ENCODE measurements at places on chromosomes 1 and 21.

DNA sequence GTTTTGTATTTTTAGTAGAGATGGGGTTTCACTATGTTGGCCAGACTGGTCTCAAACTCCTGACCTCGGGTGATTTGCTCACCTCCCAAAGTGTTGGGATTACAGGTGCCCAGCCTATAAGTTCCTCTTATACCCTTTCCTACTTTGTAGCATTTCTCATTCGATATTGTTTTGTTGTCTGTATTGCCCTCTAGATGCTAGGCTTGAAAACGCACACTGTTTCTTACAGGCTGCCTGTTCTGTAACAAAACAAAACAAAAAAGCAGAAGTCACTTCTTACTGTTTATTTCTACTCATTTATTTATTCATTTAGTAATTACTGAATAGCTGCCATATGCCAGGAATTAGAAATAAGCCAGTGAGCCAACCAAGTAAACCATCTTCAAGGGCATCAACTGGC is 136.9 kb upstream of the BMP8A start:
- DNase-seq, result no peak

- DNase-seq, result peak; percentile 4
Measured at GRCh38 chr1:61358770-61359455, 276.6 kb downstream of the NFIA start.

DNA sequence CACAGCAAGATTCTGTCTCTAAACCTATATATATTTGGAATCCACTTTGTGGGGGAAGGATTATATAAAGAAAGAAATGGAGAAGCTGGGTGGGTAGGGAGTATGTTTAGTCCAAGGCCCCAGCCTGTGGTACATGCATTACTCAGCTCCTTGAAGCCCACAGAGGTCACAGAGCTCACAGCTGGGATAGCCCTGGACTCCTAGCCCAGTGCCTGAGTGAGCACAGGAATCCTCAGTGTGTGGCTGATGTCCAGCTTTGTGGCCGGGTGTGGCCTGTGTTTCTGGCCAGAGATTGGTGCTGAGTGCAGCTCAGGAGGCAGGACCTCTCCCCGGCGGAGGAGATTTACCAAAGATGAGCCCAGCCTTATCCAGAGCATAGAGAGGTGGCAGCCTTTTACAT is 7.6 kb downstream of the CAPN9 start:
- peak; percentile 59 for DNase-seq

DNA sequence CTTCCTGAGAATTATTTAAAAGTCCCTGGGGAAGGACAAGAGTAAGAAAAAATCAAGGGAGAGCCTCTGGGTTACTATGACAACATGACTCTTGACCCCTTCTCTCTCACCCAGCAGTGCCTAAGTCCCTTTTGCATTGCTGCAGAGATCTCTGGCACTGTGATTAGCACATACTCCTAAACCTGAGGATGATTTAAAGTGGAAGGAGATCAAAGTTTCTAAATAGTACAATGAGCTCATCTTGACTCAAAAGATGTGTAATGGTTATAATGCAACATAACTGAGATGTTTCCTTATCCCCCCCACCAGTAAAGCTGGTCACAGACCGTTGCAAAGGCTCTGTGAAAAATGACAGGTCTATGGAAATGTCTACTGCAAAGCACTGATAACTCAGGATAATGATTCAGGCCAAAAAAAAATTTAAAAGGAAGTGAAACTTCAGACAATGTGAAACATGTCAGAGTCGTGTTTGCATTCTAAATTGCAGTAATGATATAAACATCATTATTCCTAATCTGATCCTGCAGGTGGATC is 519.2 kb downstream of the KIF26B start:
- DNase-seq, result peak; percentile 28

DNA sequence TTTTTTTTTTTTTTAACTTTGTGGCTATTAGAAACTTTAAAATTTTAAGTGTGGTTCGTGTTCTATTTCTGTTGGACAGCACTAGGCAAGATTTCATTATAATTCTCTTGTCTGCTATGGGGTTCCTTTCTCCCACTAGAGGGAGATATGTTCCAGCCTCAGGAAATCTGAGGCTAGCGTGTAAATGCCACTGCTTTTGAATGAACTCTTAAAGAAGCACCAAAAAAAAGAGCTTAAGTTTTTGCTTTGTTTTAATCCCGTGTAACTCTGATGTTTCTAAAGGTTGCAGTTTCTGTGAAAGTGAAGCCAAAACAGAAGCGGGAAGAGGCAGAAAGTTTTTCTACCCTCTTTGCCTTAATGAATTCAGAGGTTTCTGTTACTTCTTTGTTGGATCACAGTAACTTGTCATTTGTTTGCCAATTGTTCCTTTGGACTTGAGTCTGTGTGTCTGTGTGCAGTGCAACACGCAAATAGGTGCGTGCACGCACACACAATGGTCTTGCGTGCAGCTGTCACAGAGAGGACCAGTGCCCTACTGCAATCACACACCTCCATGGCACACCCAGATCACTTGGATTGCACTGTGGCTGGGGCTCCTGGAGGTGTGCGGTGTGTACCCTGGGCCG is 32.3 kb downstream of the HHAT start:
- DNase-seq, result peak; percentile 72

DNA sequence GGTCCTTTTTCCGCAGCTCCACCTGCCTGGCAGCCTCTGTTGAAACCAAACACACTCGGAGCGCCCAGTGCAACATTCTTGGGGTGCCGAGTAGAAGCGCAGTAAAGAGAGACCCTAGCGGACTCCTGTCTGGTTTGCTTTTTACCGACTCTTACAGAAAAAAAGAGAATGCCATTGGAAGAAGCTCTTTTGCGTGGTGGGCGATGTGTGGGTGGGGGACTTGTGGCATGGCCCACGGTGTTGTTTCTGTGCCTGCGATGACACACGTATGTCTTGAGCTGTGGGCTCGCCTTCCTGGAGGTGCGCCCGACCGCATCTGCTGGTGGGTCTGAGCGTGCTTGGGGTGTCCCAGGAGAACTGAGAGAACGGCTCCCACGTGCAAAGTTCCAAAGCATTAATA is 7.3 kb upstream of the BARHL2 start:
- DNase-seq, result no peak

GRCh38 chr1:62746086-62746808 is 37.7 kb upstream of the ATG4C start:
- peak; percentile 64 for DNase-seq

DNA sequence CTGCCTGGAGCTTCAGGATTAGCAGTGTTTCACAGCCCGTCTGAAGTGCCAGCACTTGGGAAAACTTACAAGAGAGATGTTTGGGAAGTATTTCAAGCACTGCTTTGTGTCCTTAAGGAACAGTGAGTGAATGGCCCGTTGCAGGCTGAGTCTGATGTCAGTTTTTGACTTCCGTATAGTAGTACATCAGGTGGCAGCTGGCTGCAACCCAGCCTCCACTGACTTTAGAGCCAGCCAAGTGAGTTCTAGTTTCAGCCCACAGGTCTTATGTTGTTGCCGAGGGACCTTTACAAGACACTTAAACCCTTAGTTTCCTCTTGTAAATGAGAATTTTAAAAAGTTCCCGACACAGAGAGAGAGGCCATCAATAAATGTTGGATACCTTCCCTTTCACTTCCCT is 35.0 kb downstream of the UCK2 start:
- no peak for DNase-seq

- no peak for DNase-seq
Measured at GRCh38 chr1:41520951-41521752, 36.7 kb upstream of the EDN2 start.

GRCh38 chr1:33330361-33330890 is 9.5 kb upstream of the A3GALT2 start:
- DNase-seq, result no peak

DNA sequence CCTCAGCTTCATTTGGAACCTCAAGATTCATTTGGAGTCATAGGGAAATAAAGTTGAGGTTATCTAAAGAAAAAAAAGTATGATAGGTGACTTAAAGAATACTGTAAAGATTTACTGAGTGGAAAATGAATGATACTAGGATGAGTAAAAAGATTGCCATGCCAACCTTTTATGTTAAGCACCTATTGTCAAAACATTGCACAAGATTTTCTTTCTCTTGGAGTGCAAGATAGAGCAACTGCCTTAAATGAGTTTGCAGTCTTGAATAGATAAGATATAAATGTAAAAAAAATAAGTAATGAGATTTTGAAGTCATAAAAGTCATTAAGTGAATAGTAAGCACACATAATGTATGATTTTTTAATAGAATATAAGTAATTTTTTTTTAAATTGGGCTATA is 5.1 kb upstream of the ANGPTL1 start:
- DNase-seq, result no peak

GRCh38 chr1:161127649-161128048 is 4.8 kb downstream of the DEDD start:
- no peak for DNase-seq

DNA sequence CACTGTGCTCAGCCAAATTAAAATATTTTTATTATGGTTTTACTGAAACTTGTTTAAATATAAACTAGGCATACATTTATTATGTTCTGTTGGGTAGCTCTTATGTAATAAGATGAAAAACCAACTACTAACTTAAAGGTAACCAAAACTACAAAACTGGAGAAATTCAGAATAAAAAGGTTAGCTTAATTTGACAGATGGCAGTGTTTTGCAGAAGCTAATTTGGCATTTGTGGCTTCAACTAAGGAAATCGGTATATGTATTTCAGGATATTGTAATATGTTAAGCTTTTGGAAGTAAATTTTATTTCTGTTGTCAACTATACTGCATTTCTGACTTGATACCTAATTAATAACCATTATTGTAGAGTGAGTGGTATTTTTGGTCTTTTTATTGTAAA is 18.8 kb downstream of the USP25 start:
- DNase-seq, result no peak

- DNase-seq, result no peak
Measured at GRCh38 chr1:98385652-98386051, 275.9 kb upstream of the SNX7 start.

DNA sequence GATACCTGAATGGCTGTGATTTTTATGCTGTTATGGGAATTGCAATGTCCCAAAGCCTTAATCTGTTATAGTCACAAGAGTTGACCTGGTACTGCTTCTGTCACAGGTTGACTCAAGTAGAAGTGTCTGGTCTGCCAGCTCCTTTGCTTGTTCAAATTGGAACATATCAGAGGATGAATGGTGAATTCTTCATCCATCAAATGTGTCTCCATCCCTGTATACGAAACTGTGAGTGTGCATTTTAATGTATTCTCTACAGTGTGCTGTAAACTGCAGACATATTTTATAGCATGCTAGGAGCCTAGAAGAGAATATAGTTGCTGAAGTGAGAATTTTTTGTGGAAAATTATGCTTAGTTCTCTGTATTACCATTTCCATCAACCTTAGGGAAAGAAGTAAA is 608.4 kb downstream of the AMY1C start:
- DNase-seq, result no peak

DNA sequence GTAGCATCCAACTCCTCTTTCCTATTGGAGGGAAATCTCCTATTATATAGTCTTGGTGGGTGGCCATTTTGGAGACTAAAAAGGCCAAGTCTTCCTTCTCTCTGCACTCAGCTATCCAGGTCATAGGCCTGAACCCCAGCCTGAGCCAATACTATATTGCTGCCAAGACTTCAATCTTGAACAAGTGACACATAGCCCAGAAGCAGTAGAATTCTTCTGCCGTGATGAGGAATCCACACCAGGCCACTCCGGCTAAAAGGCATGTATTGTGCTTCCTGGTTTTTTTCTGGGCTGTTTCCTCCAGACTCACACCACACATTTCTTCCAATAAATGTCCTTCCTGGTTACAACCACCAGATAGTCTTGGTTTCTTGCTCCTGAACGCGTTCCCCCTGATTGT is 43.0 kb downstream of the ATF3 start:
- DNase-seq, result peak; percentile 62

DNA sequence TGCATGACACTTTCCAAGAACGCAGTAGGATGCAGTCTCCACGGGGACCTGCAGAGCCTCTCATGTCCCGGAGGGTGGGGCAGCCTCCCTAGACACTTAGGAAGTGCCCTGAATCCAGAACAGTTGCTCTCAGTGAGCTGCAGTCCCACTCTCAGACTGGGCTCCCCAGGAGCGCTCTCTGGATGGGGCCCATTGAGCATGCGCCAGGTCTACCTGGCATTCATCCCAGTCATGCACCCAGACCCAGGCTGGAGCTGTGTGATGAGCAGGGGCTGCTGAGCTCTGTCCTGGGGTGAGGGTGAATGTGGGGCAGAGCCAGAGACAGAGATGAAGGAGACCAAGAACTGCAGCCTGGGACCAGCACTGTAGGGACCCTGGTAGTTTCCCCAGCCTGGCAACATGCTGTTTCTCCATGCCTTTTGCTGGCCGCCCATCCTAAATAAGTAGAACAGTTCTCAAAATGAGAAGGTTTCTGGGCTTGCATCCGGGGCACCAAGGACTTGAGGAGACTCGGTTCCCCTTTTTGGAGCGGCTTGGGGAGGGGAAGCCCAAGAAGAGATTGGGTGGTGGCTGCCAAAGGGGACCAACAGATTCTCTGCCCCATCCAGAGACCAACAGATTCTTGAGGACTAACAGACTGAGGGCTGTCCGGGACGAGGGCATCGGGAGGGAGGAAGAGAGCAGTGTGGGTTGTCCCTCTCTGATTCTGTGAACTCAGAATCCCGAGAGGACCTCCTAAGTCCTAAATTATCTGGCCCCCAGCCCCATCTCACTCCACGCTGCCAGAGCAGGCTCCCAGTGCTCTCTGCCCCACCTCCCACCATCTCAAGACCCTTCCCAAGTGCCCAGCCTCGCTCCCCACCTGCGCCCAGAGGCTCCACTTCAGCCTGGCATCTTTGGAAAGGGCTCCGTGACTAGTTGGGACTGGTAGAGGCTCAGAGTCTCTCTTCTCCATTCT is 1.0 kb upstream of the PGLYRP4 start:
- no peak for DNase-seq

DNA sequence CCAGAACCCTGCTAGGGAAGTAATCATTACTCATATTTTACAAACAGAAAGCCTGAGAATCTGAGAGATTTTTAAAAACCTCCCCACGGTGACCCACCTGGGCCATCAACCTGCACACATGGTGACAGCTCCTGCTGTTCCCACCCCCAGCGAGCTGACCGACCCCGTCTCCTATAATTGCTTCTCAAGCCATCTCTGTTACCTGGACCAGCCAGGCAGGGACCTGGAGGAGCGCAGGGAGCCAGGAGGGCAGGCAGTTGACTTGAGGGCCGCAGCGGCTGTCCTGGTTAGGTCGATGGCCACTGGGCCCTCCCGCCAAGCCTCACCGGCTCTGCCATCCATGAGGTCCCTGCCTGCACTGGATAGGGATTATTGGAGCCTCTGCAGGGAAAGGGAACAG is 7.7 kb downstream of the TFF2 start:
- DNase-seq, result no peak

- no peak for DNase-seq
Measured at GRCh38 chr1:31203215-31203614, 36.5 kb downstream of the NKAIN1 start.

DNA sequence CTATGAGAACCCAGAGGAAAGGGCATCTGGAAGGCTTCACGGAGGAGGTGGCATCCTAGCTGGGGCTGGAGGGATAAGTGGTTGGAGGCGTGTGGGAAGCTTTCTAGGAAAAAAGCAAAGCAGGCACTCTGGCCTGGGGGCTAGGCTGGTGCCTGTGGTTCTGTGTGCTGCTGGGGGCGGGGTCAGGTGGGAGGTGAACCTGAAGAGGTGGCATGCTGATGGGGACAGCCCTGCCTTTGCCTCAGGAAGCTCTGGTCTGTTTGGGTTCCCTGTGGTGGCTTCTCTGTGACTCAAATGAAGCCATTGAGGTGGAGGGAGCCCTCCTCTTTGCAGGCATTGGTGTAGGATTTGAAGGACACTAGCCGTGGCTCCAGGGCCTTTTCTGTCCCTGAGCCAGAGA is 221.6 kb upstream of the POU3F1 start:
- no peak for DNase-seq

Data from AG10803 (cell line).